ENCODE measurements at places on chromosomes 11 and 22.

GRCh38 chr11:117492578-117493251, 165.1 kb downstream of the CEP164 start:
- DNase-seq: no peak

- DNase-seq: no peak
Observed at GRCh38 chr11:61160487-61161189, 588 bp downstream of the VPS37C start.

DNA sequence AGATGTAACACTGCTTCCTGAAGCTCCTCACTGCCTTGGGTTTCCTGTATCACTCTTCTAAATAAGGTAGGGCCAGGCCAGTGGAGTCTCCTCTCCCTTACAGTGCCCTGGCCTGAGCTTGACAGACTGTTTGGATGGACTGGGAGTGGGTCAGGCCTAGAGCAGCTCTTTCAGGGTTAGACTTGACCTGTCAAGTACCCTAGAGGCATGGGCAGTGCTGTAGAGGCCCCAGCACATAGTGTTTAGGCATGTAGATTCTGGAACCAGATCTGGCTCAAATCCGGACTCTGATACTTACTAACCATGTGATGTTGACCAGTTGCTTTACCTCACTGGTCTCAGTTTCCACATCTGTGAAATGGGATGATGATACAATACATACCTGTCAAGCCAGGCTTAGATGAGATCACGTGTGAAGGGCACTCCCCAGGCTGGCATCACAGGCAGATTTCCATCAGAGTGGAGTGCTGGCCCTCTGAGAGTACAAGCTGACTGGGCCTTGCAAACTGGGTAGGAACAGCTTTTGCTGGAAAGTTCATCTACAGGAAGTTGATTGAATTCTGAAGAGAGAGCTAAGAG, 1.4 kb upstream of the MICAL2 start:
- no peak for DNase-seq

DNA sequence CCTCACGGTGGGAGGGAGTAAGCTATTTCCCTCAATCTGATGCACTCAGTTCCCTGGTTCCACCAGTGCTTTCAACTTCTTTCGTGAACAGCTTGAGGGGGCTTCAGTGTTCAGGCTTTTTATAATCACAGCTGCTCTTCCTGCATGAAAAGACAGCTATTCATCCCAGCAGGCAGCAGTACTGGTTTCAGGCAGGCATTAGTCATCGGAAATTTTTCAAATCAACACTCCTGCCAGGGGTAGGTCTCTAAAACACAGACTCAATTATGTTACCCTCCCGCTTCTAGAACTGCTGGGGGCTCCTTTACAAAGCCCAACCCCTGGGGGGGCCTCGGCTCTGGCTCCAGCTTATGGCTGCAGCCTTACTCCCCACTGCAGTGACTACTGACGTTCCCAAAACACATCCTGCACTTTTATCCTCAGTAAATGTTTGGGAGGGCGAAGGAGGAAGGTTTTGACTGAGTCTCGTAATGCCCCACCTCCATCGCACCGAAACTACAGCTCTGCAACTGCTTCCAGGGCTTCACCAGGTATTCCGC, 5.8 kb downstream of the POLDIP3 start:
- DNase-seq: no peak

- no peak for DNase-seq
Observed at GRCh38 chr11:90510839-90511238, 288.0 kb upstream of the CHORDC1 start.

GRCh38 chr22:20093418-20094196, 13.6 kb downstream of the DGCR8 start:
- no peak for DNase-seq

DNA sequence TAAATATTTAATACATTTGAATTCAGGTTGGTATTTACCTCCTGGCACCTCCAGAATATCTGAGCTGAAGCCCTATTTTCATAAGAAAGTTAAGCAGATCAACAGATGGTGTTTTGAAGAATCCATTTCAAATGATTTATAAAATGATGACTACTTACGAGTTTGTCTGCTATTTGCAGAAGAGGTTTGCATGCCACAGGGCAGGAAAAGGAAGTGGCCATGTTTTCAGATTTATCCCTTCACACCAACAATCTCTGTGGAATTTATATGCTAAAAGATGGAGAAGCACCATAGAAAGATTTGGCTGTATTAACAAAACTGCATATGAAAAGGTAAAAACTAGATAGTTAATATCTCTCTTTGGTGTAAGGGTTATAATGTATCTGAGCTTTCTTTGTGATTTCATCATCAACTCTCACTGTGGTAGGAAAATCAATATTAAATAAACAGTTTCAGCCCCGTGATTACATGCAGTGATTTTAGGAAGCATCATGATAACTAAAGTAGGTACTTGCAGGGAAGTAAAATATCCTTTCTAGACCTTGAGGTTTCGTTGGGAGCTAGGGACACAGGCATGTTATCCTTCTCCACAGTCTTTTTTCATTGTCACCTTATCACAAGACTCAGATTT, 2.6 kb downstream of the BMAL1 start:
- DNase-seq: no peak
